ENCODE measurements at places on chromosomes 3 and 15.
A peak's percentile ranks its signal among the peaks of the same experiment; 100 is the strongest.

- DNase-seq, result peak; percentile 70
Measured at GRCh38 chr3:192802957-192803899, 75.9 kb upstream of the FGF12 start.

DNA sequence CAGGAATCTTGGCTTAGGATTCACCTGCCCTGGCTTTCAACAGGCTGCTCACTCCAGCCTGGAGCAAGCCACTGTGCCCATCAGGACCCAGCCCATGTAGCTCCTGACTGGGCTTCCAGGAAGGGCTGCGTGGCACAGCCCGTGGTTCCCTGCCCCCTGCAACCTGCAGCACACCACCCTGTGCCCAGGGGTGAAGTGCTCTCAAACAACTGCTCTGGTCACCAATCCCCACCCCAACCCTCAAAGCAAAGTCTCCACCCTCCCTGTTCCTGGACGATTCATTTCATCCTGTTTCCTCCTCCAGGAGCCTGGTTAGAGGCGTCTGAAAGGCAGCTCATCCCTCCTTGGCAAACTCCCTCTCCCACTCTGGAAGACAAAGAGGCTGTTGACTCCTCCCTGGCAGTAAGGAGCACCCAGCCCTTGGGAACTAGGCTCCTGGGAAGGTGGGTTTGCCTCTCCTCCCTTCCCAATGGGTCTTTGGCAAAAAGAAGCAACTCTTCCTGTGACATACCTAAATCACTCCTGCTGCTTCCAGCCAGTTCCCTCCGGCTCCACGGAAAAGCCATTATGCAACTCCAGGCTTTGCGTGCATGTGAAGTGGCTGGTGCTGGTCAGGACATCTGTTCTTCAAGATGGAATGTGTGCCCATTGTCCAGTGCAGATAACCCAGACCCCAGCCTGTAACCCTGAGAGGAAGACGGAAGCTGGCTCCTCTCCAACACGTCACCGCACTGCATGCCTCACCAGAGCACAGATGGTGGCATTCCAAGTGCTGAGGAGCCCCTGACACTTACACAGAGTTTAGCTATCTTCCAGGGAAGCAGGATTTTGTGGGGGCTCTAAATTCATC is 29.1 kb upstream of the VIPR1 start:
- no peak for DNase-seq

- no peak for DNase-seq
Measured at GRCh38 chr15:74378848-74379247, 11.4 kb upstream of the CYP11A1 start.

DNA sequence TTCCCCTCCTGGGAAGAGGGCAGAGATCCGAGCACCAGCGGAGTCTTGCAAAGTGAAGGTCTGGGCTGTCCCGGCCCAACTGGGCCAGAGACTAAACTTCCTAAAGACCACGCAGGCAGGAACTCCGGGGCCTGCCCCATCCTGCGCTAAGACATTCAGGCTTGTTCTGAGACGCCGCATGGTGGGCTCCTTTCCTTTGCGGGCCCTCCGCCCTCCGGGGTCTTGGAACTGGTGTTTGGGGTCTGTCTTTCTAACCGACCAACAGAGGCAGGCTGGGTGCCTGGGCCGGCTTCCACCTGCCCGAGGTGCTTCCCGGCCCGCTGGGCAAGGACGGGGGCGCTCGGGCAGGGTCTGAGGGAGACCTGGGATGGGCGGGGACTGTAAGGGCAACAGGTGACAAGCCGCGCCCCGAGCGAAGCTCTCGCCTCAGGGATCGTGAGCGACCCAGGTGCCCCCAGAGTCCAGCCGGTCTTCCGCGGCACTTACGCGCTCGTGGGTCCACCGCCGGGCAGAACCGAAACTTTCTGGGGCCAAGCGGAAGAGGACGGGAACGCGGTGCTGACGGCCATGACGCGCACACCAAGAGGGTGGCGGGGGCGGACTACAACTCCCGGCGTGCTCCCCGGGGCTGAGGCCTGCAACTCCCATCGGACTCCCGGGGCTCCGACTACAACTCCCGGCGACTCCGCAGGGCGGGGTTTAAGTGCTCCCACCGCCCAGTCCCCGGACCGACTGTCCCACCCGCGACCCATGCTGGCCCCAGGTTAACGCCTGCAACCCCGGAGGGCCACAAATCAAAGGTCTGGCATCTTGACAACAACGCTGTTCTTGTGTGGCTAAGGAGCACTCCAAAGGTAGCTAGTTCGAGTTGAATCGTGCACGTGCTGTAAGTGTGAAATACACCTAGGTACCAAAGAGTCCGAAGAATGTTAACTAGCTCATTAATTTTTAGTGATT is at the start of gene FYCO1:
TSS of gene FYCO1 (minus strand) at position 589 of the 957 bp plus-strand sequence. CDS start 10,914 bp downstream, outside the sequence.
- DNase-seq, result peak; percentile 34

DNA sequence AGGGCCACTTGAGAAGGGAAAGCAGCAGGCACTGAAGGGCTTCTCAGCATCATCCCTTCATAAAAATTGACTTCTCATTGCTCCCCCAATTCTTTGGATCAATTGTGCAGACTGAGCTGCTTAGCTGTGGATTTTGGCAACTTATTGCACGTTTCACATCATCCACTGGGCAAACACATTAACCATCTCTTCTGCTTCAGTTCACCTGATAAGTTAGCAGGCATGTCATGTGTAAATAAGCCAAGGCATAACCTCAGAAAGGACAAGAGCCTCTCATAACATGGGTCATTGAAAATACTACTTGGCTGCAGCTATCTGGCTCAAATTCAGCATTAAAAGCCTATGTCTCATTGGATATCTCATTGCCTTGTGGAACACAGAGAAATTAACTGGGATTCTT is 366.5 kb downstream of the LRRC3B start:
- DNase-seq, result no peak

GRCh38 chr15:31985607-31986006 is 44.7 kb upstream of the CHRNA7 start:
- no peak for DNase-seq

DNA sequence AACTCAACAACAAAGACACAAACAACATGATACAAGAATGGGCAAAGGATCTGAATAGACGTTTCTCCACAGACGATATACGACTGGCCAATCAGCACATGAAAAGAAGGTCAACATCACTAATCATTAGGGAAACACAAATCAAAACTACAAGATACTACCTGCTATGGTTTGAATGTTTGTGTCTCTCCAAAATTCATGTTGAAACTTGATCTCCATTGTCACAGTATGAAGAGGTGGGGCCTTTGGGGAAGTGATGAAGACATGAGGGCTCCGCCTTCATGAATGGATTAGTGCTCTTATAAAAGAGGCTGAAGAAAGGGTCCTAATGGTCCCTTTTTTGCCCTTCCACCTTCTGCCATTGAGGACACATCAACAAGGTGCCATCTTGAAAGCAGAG is 32.3 kb downstream of the ACAP2 start:
- DNase-seq, result no peak

Measured in NCI-H1436 (cell line).